ENCODE measurements at places on chromosomes 4 and X. TPM values are rescaled to one million over a fixed set of nuclear protein-coding genes. Genes with fewer than 3 reads are reported as not detected.

CTAG1A gene
- not detected for polyA plus RNA-seq

- DNase-seq: peak; percentile 14
Measured at GRCh38 chr4:121642876-121643585, 53.7 kb downstream of the ANXA5 start.

DNA sequence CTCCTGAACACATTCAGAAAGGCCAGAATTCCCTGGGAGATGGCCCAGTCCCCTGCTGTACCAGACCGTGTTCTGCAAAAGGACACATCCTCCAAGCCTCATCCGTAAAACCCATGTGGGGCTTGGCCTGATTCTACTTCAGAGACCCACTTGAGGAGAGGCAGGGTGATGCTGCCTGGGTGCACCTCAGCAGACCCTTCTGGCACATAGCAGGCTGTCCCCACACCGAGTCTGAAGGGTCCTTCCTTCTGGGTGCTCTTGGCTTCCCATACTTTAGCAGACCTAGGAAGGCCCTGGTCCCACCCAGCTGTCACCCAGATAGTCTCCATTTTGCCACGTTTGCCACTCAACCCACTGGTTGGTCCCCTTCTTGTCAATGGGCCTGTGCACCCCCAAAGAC lies 270.1 kb upstream of the AGTR2 start:
- DNase-seq: no peak

DNA sequence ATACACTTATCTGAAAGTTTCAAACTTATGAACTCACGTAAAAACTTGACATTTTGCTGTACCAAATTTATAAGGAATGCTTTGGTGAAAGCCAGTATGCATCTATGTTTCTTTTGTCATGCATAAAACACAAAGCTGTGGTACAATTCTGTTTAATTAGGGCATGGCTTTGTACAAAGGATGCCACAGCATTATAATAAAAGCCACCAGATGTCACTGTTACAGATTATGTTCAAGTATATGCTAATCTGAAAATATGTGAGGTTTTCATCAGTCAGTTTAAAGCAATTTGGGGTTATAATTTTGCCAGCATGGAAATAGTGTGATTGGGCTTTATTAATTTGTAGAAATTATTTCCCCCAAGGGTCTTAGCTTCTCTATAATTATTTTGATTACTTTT lies 69.0 kb downstream of the ATOH1 start:
- DNase-seq: peak; percentile 8

DNA sequence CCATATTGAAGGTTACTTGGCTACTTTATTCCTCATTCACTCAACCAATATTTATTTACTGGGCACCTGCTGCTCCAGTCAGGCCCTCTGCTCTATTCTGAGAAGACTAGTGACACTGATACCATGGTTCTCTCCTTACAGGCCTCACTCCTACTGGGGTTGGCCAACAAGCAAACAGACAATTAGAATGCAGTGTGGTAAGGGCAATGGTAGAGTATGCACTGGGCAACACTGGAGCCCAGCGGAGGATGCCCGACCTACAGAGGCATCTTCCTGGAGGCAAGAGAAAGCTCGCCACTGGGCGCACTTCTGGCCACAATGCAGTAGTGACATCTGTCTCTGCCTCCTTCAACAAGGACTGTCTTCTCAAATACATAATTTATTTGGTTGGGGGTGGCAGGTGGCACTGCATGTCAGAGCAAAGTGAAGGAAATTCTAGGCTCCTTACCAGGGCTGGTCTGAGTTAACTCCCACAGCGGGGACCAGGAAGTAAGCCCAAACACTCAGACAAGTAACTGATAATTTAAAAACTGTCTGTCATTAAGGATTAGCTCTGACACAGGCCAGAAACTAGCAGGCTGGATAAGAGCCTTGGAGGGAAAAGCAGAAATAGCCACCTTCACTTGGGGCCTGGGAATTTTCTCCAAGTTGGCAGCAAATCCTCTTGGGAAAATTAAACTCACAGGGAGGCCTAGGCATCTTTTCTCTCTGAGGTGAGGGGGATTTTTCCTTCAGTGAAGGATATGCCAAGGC lies 150.7 kb upstream of the EOLA2 start:
- no peak for DNase-seq

AFP gene
- polyA plus RNA-seq: 11,518 TPM

NDST3 gene
- 1.6 TPM for polyA plus RNA-seq

DNA sequence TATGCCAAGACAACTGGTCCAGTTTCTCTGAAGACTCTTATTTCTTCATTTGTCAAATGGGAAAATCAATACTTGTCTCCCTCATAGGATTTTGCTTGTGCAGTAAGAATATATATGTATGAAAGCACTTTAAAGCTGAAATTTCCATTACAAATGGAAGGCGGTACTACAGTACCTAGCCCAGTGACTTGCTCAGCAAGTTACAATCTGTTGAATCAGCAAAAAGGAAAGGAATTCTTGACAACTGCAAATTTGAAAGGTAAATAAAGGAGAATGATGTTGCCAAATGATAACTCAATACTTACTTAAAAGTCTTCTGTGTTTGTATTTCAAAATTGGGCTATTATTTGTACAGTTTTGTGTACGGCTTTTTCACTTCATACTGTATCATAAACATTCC lies 71.1 kb downstream of the PKD2 start:
- DNase-seq: no peak

GRCh38 chr4:139794158-139794954 lies 128.7 kb downstream of the MGST2 start:
- no peak for DNase-seq

HGFAC gene
- 1.7 TPM for polyA plus RNA-seq

DNA sequence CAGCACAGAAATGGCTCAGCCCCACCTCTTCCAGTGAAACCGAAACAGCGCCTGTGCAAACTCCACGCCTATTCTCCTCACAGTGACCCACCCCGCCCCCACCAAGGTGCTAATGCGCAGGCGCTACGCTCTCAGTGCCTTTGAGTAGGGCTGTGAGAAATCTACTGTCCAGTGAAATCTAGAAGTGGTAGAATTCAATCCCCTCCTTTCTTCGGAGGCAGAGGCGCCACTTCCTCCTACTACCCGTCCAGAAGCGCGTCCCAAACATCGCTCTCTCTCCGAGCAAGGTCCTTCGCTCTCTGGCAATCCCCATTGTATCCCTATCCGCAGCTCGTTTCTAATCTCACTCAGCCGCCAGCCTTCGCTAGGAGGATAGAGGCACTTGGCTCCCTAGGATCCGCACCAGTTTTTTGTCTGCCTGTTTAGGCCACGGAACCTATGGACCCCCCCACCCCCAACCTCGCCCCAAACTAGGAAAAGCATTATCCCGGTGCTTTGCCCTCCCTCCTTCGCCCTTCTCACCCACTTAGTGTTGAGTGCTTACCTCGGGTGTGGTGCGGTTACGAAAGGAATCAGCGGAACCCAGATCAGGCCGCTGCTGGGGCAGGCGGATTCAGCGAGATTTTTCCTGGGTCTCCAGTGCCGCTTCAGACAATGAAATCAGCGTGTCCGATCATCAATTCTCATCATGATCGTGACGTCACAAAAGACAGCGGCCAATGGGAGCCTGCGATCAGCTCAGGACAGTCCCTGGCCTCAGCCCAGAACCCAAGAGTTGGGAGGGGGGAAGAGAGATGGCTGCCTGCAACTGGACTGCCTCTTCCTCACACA lies at the start of gene HDX:
TSS of gene HDX (minus strand) at position 656 of the 831 bp plus-strand sequence. CDS start 27,056 bp downstream, outside the sequence.
- peak; percentile 90 for DNase-seq

DNA sequence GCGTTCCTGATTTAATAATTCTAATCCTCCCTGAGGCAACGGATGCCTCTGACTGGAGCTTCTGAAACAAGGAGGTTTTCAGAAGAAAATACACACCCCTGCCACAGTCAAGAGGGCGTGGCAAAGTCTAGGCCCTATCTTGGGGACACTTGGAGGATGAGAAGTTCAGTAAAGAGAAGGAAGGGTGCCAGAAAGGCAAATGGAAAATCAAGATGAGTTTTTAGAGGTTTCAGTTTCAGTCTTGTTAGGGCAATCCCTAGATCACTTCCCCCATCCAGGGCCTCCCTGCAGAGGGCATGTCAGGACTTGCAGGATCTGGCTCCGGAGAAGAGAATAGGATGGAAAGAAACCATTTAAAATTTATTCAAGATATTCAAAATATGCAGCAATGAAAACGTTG lies 28.5 kb upstream of the FGF2 start:
- DNase-seq: peak; percentile 71

DNA sequence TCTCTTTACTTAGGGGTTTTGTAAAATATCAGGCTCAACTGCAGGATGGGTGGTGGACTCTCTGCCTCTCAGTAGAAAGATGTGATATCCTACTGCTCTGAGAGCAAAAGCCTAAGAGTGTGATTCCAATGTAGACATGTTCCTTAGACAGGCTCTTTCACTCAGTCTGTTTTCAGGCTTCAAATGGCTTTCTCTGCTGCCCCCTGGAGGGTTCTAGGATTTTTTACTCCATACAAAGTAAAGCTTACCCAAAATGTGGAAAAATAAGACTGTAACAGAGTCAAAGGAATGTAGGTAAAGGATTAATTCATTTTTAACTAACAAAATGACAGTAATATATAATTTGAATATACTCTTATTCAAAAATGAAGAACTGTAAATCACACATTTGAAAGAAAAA lies 32.1 kb downstream of the ZGRF1 start:
- DNase-seq: peak; percentile 74

TRPC3 gene
- polyA plus RNA-seq: 1.9 TPM

- no peak for DNase-seq
Measured at GRCh38 chrX:132810488-132810887, 147.9 kb downstream of the HS6ST2 start.

GRCh38 chrX:1587161-1587560 lies 4.2 kb upstream of the AKAP17A start:
- DNase-seq: no peak

- no peak for DNase-seq
Measured at GRCh38 chr4:24917076-24917856, 4.4 kb upstream of the CCDC149 start.

MAGEB1 gene
- not detected for polyA plus RNA-seq

- DNase-seq: no peak
Measured at GRCh38 chrX:15953801-15954200, 99.2 kb upstream of the AP1S2 start.

DNA sequence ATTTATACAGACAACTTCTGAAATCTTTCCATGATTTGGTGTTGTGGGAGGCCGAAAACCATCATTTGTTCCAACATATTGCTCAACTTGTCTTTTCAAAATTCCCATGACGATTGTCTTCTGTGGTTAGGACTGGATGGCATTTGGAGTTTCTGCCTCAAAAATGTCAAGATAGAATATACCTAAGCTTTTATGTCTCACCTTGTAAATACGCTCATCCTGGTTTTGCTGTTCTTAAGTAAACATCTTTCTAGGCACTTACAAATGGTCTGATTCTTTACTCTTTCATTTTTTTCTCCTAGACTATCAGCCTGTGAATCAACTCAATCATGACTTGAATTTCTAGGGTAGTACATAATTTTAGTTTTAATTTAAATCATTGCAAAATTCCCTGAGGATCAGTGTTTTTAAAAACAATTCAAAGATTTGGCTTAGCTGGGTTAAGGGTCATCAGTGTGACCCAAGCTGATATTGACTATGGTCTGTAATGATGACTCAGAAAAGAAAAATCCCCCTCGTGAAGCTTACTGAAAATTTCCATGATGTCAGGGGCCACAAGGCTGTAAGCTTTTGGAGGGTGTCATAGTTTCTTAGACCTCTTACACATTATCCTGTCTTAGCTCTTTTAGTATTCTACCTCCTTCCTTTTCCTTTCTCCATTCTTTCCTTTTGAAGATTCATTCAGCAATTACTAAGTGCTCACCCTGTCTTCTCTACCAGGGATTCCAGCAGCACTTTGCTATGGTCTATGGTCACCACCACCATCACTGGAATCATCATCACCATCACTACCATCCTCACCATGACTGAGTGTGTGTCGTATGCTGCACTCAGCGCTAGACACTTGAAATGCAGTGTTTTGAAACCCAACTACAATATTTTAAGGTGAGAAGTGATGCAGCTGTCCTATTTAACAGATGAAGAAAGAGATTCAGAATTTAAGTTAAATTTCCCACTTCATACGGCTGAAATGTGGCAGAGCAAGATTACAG lies 124.4 kb downstream of the CPE start:
- peak; percentile 65 for DNase-seq

- DNase-seq: no peak
Measured at GRCh38 chrX:84710611-84711010, 208.4 kb upstream of the HDX start.

NEIL3 gene
- 0.87 TPM for polyA plus RNA-seq

DIPK2B gene
- 0.29 TPM for polyA plus RNA-seq

DNA sequence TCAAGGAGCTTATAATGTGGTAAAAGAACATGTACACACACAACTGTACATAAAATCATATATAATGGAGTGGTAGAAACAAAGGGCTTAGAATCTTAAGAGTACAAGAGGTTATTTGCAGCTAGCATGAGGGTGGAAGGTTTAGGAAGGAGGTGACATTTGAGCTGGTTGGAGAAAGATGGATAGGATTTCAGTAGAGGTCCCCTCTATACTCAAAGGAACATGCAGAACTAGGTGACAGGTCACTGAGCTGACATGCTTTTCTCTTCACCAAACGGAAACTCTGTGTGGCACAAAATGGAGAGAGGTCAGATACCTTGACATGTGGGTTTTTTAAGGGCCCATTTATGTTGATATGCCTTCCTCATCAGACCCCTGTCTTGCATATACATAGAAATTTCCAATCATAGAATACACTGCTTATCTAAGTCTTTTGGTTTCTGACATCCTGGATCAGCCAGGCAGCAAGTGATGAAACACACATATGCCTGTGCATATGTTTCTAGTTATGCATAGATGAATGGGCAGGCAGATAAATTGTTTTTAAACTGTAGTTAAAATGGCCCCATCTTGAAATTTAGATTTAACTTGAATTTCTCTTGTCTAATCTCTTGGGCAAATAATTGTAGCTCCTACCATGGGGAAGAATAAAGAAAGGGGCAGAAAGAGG lies 29.3 kb downstream of the CLCN5 start:
- no peak for DNase-seq

GRCh38 chr4:121034017-121034416 lies 38.3 kb downstream of the NDNF start:
- peak; percentile 28 for DNase-seq

GRCh38 chr4:179325181-179325580 lies 1882.9 kb upstream of the AGA start:
- DNase-seq: no peak

DNA sequence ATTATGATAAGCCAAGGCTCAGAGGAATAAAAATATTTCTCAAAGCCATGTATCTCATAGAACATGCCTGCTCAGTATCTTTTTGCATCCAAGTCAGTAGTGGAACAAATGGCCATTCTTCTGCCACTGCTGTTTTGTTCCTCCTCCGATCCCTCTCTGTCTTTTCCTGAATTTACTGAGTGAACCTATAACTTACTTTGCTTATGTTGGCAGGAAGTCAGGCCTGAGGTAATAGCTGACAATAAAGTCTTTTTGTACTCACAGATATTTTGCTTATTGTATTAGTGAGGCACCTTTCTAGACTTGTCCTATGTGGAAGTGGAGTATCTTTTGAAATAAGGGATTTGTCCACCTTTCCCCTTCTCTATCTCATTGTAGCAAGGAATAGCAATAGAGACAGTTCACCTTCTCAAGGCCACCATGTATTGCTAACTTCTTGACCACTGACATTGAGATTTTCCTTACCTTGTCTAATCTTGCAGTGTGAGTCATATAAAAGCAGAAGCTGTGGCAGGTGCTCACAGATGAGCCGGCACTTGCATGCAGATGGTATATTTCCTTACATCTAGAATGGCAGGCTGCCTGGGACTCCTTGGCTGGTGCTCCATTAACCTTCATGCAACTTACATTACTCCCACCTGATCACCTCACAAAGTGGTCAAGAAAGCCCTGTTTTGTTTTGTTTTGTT lies 68.2 kb downstream of the AGTR2 start:
- DNase-seq: no peak

FAM9C gene
- not detected for polyA plus RNA-seq

- no peak for DNase-seq
Measured at GRCh38 chr4:102687982-102688433, 72.8 kb downstream of the MANBA start.

GRCh38 chr4:78642934-78643333 lies 91.4 kb downstream of the ANXA3 start:
- no peak for DNase-seq
